ENCODE measurements at places on chromosomes 7 and 10.

- peak; percentile 16 for DNase-seq
Measured at GRCh38 chr10:61754587-61755550, 92.1 kb downstream of the CABCOCO1 start.

DNA sequence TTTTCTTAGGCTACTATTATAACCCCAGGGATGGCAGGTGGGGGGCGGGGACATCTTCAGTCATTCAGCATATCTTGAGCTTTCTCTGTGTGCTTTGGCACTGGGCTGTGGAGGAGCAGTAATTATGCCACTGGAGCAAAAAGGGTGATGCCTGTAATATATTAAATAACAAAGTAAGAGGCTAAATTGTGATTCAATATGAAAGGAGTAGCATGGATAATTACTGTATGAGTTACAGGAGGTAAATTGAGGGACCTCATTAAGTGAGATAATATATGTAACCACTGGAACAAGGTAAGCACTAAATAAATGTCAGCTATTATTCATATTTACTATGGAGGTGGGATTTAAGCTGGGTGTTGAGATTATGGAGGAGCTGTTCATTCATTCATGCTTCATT, 3.3 kb upstream of the STN1 start:
- DNase-seq: no peak

GRCh38 chr10:72173619-72174296, 42.1 kb upstream of the ANAPC16 start:
- peak; percentile 81 for DNase-seq

DNA sequence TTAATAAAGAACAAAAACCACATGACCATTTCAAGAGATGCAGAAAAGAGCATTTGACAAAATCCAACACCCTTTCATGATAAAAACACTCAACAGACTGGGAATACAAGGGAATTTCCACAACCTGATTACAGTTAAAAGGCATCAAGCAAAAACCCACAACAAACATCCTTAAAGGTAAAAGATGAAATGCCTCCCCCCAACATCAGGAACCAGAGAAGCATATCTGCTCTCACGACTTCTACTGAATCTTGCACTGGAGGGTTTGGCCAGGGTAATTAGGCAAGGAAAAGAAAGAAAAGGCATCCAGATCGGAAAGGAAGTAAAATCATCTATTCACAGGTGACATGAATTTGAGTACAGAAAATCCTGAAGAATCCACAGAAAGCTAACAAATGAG, 59.5 kb upstream of the SFMBT2 start:
- DNase-seq: no peak

GRCh38 chr7:155377838-155378579, 79.9 kb upstream of the EN2 start:
- peak; percentile 22 for DNase-seq

DNA sequence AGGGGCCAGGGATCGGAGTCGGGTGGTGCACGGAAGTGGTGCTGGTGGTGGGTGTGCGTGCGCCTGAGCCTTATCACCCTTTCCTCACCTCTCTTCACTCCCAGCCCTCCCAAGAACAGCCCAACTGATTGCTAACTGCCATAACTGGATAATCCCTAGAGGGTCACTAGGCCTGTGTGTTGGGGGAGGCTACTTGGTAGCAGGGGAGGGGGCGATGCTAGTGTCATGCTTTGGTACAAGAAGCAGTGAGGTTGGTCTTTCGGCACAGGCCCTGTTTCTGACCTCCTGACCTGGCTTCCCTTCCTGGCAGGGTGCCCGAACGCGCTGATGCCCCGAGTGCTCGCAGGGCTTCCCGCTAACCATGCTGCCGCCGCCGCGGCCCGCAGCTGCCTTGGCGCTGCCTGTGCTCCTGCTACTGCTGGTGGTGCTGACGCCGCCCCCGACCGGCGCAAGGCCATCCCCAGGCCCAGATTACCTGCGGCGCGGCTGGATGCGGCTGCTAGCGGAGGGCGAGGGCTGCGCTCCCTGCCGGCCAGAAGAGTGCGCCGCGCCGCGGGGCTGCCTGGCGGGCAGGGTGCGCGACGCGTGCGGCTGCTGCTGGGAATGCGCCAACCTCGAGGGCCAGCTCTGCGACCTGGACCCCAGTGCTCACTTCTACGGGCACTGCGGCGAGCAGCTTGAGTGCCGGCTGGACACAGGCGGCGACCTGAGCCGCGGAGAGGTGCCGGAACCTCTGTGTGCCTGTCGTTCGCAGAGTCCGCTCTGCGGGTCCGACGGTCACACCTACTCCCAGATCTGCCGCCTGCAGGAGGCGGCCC, 652 bp downstream of the KAZALD1 start:
- DNase-seq: peak; percentile 62

GRCh38 chr7:21938463-21938862, 7.2 kb downstream of the CDCA7L start:
- peak; percentile 40 for DNase-seq

- DNase-seq: no peak
Measured at GRCh38 chr10:21556527-21556926, 22.5 kb downstream of the MLLT10 start.

DNA sequence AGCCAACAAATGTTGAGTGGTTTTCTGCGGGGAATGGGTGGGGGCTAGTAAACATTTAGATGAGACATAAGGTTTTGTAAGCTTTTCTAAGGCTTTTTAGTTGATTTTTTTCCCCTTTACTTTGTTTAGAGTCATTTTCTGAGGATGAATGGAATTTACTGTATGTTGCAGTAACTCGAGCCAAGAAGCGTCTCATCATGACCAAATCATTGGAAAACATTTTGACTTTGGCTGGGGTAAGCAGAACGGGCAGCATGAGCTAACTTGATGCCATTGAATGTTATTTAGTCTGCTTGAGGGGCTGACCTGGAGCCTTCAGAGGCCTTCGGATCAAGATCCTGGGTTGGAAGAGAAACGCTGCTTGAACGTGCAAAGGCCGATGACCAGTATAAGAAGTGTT, 37.3 kb downstream of the FBH1 start:
- DNase-seq: no peak

DNA sequence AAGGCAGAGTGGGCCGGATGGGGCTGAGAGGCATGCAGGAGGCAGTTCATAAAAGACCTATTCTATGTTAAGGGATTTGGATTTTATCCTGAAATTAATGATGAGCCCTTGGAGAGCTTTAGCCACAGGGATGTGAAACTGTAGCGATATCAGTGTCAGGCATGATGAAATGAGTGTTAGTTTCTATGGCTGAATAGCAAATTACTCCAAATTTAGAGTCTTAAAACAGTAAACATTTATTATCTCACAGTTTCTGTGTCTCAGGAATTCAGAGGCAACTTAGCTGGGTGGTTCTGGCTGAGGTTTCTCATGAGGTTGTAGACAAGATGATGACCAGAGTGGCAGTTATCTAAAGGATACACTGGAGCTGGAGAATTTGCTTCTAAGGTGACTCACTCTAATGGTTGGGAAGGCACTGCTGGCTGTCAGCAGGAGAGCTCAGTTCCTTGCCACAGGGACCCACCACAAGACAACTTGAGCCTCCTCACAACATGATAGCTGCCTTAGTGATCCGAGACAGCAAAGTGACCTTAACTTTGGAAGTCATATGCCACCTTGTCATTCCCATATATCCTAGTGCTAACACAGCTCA, 36.7 kb upstream of the SFTPD start:
- DNase-seq: peak; percentile 11
